ENCODE measurements at places on chromosomes 13 and 19.

GRCh38 chr19:42158926-42159325, 26.7 kb upstream of the POU2F2 start:
- no peak for DNase-seq

GRCh38 chr19:33039108-33039599, 25.5 kb downstream of the RHPN2 start:
- DNase-seq, result no peak

DNA sequence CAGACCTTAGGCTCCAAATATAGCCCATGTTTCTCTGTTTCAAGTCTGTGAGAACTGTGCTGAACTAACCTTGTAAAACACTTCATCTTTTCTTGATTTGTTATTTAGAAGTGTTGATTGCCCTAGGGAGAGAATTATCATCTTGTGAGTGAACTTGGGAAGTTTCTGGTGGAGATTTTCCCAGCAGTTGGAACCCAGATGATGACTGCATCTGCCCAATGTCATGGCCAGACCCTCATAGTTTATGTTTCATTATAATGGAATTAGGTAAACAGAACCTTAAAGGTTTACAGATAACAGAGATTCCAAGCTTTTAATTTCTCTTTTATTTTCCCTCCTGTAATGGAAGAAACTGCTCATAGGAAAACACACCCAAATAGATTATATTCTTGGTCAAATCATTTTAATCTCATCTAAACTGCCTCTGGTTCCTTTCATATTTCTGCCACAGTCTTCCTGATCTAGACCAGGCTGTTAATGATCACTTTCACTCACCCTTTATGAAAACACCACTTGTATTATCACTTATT, 569.1 kb downstream of the KCTD12 start:
- no peak for DNase-seq

DNA sequence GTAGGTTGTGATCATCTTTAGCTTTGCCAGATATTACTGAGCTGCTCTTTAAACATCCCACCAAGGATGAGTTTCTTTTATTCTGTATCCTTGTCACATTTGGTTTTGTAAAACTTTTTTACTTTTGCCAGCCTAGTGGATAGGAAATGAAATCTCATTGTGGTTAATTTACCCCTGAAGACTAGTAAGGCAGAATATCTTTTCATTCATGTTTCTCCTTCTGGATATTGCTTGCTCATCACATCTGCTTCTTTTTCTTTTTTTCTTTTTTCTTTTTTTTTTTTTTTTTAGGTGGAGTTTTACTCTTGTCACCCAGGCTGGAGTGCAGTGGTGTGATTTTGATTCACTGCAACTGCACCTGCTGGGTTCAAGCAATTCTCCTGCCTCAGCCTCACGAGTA, 31.3 kb downstream of the SIPA1L3 start:
- no peak for DNase-seq

DNA sequence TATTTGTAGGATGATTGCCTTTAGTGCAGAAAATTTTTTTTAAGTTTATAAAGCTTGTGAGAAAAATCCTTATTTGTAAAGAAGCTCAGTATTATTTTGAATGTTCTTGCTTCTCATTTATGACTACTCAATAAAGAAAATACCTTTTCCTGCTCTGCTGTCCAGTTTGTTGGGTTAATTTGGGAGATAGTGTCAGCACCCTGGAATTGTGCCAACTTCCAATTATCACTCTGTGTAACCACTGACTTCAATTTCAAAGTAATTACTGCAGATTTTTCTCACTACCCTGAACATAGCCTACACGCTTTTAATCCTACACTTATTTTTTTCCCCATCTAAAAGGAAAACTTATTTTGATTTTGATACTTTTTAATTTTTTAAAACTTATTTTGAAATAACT, 93.1 kb downstream of the GGACT start:
- DNase-seq, result no peak

DNA sequence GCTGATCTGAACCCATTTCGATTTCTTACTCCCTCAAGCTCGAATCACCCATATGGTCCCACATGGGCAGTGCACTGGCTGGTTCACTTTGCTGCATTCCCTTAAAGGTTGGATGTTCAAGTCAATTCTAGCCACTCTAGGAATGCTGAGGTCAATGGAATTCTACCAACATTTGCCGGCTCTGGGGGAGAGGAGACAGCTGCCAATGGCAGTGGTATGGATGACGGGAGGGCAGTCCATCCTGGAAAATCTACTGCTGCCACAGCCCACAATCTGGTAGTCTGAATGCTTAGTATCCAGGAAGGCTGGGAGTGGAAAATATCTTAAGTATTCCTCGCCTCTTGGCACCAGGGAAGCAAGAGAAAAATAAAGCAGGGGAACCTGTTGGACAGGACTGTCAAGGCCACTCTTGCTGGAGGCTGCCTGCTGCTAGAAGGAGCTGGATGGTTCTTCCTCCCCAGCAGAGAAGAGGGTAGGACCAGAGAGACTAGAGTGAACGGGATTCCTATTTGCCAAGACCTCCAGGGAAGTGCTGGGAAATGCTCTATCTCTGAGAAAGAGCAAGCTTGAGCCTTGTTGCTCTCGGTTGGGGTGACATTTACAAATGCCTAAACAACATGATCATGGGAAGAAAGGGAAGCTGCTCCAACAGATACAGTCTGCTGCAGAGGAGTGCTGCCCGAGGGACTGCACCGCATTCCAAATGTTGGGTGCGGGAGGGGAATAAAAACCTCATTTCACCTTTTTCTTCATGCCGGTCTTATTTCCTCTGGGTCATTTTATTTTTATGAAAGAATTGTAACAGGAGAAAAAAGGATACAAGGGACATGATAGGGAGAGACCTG, 20.7 kb upstream of the HMGB1 start:
- no peak for DNase-seq

DNA sequence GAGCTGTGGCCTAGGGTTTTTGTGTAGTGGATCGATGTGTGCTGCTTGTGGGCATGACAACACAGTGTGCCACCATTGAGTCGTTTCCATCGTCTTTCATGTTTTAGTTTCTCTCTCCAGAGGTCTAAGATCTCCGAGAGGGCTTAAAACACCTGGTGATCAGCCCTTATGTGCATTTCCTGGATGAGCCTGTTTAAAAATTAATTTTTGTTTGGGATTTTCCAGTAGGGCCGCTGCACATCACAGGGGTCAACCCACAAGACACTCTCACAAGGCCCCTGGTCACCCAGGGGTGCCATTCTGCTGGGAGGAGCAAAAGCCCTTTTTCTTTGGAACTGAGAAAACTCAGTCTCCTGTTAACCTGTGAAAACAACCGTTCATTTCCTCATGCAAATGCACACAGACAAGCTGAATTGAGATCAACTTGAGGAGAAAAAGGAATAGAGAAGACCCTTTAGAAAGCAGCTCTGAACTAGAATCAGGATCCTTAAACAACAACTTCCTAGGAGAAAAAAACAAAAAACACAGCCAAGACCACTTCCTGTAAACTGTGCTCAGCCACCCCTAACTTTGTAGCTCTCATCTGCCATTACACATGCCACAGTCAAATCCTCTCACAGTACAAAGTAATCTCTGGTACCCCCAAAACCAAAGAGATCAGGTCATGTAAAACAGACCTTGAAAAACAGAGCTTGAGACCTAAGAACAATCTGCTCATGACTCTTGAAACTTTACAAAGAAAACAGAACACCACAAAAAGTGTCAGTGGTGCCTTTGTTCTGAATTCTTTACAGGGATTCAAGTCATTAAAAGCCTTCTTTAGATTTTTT, 8.3 kb upstream of the MTRF1 start:
- DNase-seq, result no peak

DNA sequence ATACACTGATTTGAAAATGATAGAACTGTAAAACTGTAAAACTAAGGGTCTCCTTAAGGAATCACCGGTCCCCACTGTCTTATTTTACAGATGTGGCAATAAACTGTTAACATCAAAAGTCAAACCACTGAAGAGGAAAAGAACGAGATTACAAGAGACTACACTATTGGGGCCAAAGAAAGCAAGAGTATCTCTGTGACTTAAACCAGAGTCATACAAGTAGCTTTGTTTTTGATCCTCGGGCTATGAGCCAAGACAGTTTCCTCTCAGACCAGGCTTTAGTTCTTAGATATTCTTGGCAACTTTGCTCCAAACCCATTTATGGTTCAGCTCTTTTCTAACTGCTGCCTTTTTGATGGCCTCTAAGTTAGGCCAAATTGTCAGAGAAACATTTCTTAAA, 113.8 kb downstream of the TBC1D4 start:
- DNase-seq, result no peak

DNA sequence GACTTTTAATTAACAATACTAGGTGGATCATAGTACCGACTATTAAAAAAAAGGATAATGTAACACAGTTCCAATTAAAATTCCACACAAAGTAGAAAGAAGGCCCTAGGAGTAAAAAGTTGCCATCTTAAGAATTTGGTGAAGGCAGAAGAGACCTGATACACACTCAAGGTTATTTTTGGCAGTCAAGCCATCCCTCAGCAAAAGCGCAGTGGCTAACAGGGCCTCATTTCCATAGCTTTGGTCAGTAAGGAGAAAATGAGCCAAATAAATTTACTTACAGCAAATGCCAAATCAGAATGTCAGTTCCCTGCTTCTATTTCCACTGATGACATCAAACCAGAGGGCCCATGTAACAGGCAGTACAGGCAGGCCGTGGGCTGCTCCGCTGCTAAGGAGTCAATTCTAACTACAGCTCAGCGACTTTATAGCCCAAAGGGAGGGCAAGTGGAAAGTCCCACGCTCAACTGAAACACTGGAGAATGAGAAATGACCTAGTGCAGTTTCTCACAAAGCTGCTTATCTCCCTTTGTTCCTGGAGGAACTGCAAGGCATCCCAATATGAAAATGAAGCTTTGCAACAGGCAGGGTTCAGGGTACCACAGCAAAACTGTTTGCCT, 6.3 kb downstream of the ARGLU1 start:
- peak; percentile 21 for DNase-seq

DNA sequence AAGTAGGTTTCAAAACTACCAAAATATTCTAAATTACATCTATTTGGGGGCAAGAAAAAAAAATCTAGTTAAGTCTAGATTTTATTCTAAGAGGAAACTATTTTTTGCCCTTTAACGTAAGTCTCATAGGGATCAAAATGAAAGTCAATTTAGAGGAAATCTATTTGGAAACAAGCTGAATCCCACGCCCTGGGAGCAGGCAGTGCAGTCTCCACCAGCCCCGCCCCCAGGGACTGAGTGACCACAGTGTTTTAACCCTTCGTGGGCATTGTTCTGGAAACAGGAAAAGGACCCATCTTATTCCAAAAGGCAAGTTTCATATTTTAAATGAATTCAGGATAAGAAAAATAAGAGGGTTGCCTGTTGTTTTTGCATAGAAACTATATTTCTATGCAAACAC, 209.7 kb downstream of the SPRY2 start:
- DNase-seq, result peak; percentile 75

GRCh38 chr13:42272115-42272803, at the start of gene AKAP11:
Gene AKAP11, plus strand, starts transcription at chr13:42272152. Its CDS starts 14,197 bp downstream, at chr13:42286349.
- peak; percentile 70 for DNase-seq

GRCh38 chr13:50457415-50458393, 385.8 kb downstream of the DLEU7 start:
- no peak for DNase-seq

GRCh38 chr13:99905814-99906213, 65.8 kb downstream of the ZIC5 start:
- no peak for DNase-seq

DNA sequence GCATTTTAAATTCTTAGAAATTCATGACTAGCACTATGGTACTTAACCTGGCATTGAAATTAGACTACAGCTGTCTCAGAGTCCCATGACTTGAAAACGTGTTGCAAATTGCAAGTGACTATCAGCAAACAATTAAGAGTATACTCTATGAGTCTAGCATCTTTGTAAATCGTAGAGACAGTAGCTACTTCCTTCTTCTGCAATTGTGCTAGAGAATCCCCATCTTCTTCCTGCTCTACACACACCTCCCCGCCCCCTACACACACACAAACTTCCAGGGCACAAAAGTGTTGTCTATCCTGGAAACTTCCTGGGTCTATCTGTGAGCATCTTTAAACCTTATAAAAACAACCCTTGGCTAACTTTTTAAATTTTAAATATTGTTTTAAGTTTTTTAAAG, 35.2 kb upstream of the MIR17HG start:
- DNase-seq, result no peak

- DNase-seq, result peak; percentile 65
Measured at GRCh38 chr19:58361900-58362271, 665 bp downstream of the ZNF497 start.

GRCh38 chr13:39129213-39129612, 91.0 kb downstream of the NHLRC3 start:
- no peak for DNase-seq

GRCh38 chr19:51803967-51804366, 9.0 kb downstream of the FPR3 start:
- no peak for DNase-seq

- no peak for DNase-seq
Measured at GRCh38 chr13:46372071-46372470, 15.0 kb downstream of the RUBCNL start.

GRCh38 chr13:97067017-97067895, 73.0 kb upstream of the OXGR1 start:
- no peak for DNase-seq

- no peak for DNase-seq
Measured at GRCh38 chr13:106496072-106496997, 39.1 kb downstream of the EFNB2 start.

GRCh38 chr19:43783636-43784035, 2.9 kb upstream of the KCNN4 start:
- DNase-seq, result no peak

DNA sequence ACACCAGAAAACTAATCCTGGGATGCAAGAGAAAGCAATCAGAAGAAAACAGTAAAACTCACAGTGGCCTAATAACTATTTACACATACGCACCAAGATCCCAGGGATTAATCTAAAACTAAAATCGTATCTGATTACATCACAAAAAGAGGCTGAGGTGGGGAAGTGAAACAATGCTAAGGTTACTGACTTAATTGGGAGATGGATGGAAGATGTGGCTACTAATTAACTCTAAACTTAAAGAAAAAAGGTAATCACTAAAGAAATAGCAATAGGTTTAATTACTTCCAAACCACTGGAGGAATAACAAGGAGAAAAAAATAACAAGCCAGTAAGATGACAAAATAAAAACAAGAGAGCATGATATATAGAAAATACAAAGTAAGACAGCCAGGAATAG, 50.4 kb downstream of the NUFIP1 start:
- DNase-seq, result no peak

GRCh38 chr19:56476093-56476492, 1.1 kb downstream of the ZNF667 start:
- no peak for DNase-seq
